Endodermal cell (in vitro differentiated cells): ENCODE measurements at places on chromosomes 2 and 18.

GRCh38 chr2:19878268-19879046, 23.3 kb downstream of the TTC32 start:
- DNase-seq: peak; percentile 21

DNA sequence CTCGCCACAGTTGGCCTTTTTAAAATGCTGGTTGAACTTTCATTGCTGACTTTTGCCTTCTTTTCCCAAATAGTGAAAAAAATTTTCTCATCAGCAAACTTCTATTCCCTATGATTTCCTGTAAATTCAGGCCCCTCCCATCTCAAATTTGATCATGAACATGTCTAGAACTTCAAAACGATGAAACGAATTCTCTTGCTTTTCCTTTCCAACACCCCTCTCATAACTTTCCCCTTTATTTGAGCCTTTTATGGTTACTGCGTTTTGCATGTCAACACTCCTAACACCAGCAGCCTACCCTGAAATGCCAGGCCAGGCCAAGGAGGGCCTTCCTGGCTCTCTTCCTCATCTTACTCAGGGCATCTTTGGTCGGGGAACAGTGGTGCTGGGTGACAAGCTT, 1.7 kb upstream of the HOXD13 start:
- peak; percentile 44 for DNase-seq

DNA sequence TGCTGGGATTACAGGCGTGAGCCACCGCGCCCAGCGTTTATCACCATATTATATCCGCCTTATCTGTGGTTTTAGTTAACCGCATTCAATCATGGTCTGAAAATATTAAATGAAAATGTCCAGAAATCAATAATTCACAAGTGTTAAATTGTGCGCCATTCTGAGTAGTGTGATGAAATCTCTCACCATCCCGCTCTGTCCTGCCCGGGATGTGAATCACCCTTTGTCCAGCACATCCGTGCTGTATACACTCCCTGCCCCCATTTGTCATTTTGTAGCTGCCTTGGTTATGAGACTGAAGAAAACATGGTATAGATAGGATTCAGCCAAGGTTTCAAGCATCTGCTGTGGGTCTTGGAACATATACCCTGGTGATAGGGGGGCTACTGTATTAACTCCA, 70.7 kb downstream of the TIMM21 start:
- DNase-seq: no peak

GRCh38 chr2:100006516-100006915, 135.9 kb downstream of the AFF3 start:
- no peak for DNase-seq

DNA sequence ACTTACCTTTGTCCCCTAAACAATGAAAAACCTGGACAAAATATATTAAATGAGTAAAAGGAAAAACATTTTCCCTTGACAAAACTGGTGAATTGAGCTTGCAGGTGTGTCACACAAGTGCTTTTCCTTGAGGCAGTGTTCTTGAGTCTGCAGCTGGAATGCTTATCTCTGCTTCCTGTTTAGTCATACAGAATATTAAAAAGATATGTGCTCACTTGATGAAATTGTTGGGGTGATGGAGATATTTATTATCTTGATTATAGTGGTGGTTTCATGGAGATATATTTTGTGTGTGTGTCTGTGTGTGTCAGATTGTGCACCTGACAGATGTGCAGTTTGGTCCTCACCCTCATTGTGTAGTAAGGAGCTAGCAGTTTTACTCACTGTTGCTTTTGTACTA, 3.3 kb downstream of the TAF1B start:
- DNase-seq: no peak

DNA sequence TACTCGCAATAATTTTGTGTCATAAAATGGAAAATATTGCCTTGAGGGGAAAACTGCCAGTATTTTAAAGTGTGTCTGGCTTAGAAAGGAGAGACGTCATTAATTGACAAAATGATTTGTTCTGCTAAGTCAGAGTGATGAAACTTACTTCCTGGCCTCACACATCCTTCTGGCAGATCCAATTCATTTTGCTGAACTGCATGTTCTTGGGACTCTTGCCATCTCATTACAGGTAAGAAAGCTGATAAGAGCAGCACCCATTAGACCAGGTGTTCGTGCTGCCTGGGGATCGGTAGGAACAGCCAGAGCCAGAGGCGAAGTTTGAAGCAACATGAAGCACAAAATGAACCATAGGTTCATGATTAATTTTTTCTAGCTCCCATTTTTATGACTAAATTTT, 38.0 kb downstream of the KCNE4 start:
- no peak for DNase-seq

DNA sequence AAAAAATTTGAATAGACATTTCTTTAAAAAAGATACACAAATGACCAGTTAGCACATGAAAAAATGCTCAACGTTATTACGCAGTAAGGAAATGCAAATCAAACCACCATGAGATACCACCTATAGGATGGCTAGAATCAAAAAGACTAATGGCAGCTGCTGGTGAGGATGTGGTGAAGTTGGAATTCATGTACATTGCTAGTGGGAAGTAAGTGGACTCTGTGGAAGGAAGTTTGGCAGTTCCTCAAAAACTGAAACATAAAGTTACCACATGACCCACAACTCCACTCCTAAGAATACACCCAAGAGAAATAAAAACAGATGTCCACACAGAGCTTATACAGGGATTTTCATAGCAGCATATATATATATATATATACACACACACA, 51.2 kb downstream of the MBP start:
- DNase-seq: no peak

DNA sequence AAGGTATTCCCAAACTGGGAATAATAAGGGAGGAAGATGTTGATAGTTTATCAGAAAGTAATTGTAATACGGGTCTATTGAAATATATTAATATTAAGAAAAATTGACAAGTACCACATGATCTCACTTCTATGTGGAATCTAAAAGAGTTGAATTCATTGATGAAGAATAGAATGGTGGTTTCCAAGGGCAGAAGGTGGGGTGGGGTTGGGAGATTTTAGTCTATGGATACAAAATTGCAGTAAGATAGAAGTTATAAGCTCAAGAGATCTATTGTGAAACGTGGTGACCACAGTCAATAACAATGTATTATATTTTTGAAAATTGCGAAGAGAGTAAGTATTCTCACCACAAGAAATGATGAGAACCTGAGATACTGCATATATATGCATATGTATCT, 38.9 kb downstream of the COL3A1 start:
- DNase-seq: no peak

- no peak for DNase-seq
Observed at GRCh38 chr18:62458868-62459716, 63.7 kb upstream of the ZCCHC2 start.

- DNase-seq: no peak
Observed at GRCh38 chr2:232652505-232652851, 19.1 kb downstream of the EFHD1 start.

DNA sequence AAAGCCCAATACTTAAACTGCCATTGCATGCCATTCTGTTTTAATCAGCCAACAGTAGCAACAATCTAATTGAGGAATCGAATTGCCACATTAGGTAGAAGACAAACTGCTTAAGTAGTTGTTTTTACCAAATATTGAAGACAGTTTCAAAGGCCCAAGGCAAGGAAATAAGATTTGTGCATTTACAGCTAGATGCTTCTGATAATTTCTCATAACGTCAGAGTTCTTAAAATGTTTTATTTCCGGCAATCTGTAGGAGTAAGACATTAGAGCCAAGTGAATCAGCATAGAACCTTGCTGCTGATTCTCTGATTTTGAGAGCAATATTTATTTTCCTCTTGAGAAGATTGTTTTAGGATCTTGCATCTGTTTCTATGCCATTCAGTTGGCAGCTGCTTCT, 174.3 kb downstream of the RBM43 start:
- no peak for DNase-seq

- DNase-seq: no peak
Observed at GRCh38 chr2:128605931-128606330, 287.3 kb upstream of the HS6ST1 start.

GRCh38 chr2:241454837-241455485, 53.4 kb downstream of the STK25 start:
- no peak for DNase-seq

GRCh38 chr2:71526975-71527374, 73.6 kb downstream of the DYSF start:
- no peak for DNase-seq

GRCh38 chr2:216837740-216838139, 22.1 kb downstream of the TNP1 start:
- no peak for DNase-seq

- DNase-seq: no peak
Observed at GRCh38 chr18:5518179-5518770, 25.5 kb downstream of the EPB41L3 start.

DNA sequence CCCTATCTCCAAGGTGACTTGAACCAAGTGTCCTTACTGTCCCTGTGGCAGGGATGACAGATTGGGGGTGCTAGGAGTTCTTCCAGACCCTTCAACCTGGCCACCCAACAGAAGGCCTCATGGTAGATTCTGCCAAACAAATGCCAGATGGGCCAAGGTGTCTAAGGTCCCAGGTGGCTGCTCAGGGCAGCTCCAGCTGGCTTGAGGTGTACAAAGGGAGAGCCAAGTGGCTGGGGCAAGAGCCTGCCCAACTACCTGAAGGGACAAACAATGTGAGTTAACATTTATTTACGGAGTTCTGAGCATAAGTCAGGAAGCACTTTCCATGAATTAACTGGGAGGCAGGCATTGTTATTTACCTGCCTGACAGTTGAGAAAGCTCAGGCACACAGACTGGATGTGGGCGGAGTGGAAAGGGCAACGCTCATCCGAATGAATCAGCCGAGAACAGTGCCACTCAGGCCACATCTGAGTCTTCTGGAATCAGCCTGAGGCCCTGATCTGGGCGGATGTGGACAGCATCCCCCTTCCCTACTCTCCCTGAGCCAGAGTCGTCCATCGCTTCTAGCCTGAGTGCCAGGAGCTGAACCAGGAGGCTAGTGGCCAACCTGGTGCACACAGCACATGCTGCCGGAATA, 4.4 kb upstream of the KCNIP3 start:
- DNase-seq: no peak

DNA sequence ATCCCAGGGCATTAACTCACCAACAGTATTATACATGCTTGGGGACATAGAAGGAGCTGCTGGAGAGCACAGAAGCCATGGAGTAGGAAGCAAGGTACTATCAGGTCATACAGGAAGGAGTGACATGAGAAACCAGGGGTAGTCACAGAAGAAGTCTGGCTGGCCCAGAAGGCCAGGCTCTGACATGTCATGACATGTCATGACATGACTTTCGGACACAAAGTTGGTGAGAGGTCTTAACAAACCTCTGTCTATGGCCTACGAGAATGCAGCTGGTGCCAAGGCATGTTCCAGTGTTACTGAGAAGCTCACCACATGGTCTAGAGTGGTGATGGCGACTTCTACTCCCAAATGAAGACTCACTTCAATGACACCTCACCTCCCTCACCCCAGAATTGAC, 3.3 kb upstream of the CERS6 start:
- no peak for DNase-seq

DNA sequence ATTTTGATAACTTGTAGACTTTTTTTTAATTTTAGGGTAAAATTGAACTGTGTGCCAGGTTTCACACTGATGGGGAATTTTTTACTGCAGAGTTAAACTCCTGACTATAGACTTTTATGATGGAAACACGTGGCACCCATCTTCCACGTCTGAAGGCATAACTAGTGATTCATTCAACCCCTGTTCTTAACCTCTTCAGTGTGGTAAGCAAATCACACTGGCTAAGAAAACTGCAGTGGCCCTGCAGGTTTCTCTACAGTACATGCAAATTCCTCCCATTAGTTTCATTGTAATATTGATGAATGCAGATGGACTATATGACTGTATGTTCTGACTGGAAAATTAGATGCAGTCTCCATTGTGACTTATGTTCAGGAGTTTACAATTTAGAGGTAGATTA, 47.2 kb downstream of the SMAD4 start:
- no peak for DNase-seq

- no peak for DNase-seq
Observed at GRCh38 chr2:223800908-223801307, 36.5 kb downstream of the AP1S3 start.

- no peak for DNase-seq
Observed at GRCh38 chr18:39969803-39970494, 1985.1 kb upstream of the PIK3C3 start.

DNA sequence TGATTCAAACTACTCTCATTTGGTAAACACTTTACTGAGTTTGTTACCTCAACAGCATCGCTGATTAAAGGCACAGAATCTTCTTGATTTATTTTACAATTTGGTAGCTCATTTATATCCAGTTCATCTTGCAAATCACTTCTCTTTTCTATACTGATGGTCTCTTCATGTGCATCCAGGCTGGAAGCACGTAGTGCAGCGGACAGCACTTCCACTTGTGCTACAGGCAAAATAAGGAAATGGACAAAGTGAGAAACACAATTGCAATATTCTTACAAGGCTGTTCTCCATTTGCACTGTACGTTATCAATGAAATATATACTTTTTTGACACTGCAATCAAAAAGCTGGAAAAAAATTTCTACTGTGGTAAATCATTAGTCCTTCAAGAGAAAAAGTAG, 51.0 kb downstream of the PPP4R1 start:
- no peak for DNase-seq

- DNase-seq: no peak
Observed at GRCh38 chr2:184938221-184938985, 340.1 kb downstream of the ZNF804A start.

- DNase-seq: no peak
Observed at GRCh38 chr18:61699397-61700110, 193.3 kb downstream of the RNF152 start.

DNA sequence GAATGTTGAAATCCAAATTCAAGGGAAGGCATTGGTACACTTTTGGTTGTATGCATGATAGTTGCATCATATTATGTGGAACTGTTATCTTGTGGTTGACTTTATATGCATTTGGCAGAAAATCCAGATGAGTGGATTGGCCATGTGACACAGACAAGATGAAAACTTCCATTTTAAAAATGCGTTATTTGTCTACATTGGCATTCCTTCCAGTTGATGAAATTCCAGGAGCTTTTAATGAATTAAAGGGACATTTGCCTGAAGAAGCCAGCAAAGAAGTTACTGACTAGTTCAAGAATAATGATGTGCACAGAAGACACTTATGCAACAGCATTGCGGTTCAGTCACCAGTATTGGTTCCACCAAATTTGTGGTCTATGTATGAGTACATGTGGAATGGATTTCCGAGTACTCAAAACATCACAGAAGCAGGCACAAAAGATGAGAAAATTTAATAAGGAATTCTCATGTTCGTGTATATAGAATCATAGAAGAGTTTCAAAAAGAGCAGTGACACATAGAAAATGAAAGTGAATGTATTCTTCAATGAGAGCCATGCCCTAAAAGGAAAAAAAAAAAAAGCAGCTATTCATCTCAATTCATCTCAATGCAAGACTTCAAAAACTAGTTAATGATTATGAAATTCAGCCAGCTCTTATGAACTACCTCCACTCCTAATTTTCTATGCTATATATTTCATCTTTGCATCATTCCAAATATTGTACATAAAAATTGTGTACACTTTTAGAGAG, 232.1 kb downstream of the RBM43 start:
- DNase-seq: no peak
